NCI-H1694 treated with DMSO at 0.1 percent for 48 hours (cell line): ENCODE measurements at places on chromosomes 4 and X.

GRCh38 chrX:127390316-127390715, 570.8 kb downstream of the PRR32 start:
- DNase-seq: no peak

GRCh38 chr4:3009422-3009821, 46.1 kb downstream of the GRK4 start:
- DNase-seq: no peak

GRCh38 chr4:146450524-146450923, 71.2 kb downstream of the SLC10A7 start:
- no peak for DNase-seq

DNA sequence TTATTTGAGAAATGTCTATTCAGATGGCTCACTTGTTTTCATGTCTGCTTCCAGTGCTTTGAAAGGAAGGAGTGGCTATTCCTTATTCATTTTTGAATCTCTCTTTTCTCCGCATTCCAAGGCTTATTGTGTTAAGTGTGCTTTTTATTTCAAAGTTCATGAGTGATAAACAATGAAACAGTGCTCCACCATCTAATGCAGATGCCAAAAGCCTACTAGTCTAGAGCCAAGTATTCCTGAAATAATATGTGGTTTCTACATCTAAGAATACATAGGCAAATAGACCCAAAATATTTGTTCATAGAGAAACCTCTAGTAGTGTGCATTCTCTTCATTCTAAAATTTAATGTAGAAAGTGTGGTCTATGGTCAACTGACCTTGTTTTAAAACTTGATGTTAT, 187.3 kb downstream of the GABRB1 start:
- no peak for DNase-seq

DNA sequence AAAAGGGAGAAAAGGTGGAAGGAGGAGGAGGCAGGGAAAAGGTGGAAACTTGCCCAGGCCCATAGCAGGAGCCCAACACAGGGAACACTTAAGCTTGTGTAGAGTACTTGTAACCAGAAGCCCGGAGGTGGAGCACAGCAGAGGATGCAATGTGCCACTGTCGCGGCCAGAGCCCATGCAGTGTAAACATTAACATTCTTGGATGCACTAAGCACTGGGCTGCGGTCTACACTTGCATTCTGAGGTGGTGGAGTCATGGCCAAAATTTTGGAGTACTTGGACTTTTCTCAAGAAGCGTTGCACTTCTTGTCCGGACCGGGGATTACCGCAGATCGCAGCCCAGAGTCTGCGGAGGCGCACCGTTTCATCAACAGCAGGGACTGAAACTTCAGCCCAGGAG, 4.5 kb upstream of the RHOXF1 start:
- no peak for DNase-seq

- DNase-seq: no peak
Measured at GRCh38 chr4:76892001-76892400, 5.9 kb downstream of the SOWAHB start.

- no peak for DNase-seq
Measured at GRCh38 chr4:123698556-123698955, 302.0 kb downstream of the SPRY1 start.
